ENCODE measurements at places on chromosomes 5 and 9.

DNA sequence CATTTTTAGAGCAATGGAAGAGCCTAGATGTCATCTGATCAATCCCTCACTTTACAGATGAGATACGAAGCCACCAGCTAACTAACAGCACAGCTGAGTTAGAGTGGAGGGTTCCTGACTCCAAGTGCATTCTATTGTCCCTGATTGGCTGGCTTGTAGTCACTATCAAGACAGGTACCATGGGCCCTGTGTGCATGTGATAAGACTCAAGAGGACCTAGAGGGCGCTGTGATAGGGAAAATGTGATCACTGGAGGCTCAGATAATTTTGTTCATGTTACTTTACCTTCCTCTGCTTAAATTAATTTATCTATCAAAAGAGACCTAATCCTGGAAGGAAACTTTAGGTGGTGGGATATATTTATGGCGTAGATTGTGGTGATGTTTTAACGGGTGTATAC, 19.5 kb upstream of the SNAPC3 start:
- DNase-seq = no peak

DNA sequence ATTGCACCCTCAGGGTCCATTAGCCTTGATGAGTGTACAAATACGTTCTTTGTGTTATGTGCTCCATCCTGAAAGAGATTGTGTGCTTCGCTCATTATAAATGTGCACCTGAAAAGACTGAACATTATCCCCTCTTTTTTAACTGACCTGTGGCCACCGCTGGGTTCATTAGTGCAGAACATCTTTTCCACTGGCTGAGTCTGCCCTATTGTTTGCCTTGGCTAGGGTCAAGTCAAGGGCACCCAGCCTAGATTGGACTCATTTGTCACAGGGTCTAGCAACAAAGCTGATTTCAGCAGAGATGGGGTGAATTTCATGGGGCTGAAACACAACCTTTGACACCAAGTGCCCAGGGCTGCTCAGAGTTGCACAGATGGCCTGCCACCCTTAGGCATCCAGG, 764.1 kb upstream of the ARRDC3 start:
- no peak for DNase-seq

- DNase-seq = no peak
Observed at GRCh38 chr9:133913571-133914369, 78.4 kb downstream of the VAV2 start.

- DNase-seq = no peak
Observed at GRCh38 chr9:91781906-91782305, 168.1 kb downstream of the ROR2 start.

- no peak for DNase-seq
Observed at GRCh38 chr5:131396015-131396414, 132.2 kb downstream of the CDC42SE2 start.
